Common myeloid progenitor, CD34-positive (primary cell): ENCODE measurements at places on chromosomes 7 and 10.

GRCh38 chr7:11235491-11235890 is 261.8 kb downstream of the PHF14 start:
- no peak for DNase-seq

- peak; percentile 82 for DNase-seq
Measured at GRCh38 chr10:21372651-21373410, 152.7 kb downstream of the SKIDA1 start.

GRCh38 chr10:97065128-97065527 is 120.6 kb downstream of the SLIT1 start:
- no peak for DNase-seq

GRCh38 chr7:1290679-1291356 is 58.1 kb downstream of the UNCX start:
- no peak for DNase-seq

- DNase-seq, result peak; percentile 41
Measured at GRCh38 chr7:22565315-22565811, 65.4 kb upstream of the STEAP1B start.

- DNase-seq, result no peak
Measured at GRCh38 chr7:42154173-42154572, 82.8 kb downstream of the GLI3 start.

DNA sequence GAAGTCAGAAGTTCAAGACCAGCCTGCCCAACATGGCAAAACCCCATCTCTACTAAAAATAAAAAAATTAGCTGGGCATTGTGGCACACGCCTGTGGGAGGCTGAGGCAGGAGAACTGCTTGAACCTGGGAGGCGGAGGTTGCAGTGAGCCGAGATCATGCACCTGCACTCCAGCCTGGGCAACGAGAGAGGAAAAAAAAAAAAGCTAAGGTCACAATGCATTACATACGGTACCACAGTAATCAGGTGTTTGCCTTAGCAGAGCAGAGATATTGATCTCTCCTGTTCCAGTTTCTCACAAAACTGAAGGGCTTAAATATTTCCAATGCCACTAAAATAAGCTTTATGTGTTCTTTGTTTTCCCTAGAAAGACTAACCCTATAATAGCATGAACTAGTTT is 7.5 kb downstream of the PDZD8 start:
- DNase-seq, result no peak

DNA sequence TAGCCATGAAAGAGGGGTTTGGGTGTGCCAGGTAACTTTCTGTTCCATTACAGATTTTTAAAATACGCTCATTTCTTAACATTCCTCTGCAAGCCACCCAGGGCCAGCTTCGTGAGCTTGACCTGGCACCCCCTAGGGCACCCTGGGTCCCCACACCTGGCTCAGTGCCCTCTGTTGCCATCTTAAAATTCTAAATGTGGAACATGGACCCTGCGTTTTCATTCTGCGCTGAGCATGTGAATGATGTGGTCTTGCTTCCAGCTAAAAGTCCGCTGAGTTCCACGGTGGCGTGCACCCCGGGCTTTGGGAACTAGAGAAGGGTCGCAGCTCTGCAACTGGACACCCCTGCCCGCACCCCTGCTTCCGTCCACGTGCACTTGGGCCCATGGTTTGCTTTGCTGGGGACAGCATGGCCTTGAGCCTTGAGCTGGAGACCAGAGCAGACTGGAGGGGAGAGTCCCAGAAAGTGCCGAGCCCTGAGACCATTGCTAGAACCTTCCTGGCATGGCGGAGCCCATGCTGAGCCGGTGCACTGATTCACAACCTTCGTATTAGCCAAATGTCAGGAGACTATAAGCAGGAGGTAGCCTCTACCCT is 91.1 kb downstream of the RGS10 start:
- DNase-seq, result no peak

- DNase-seq, result peak; percentile 84
Measured at GRCh38 chr10:102433619-102434046, 1.3 kb upstream of the CUEDC2 start.

GRCh38 chr7:88040694-88041093 is 106.6 kb downstream of the ADAM22 start:
- DNase-seq, result no peak

DNA sequence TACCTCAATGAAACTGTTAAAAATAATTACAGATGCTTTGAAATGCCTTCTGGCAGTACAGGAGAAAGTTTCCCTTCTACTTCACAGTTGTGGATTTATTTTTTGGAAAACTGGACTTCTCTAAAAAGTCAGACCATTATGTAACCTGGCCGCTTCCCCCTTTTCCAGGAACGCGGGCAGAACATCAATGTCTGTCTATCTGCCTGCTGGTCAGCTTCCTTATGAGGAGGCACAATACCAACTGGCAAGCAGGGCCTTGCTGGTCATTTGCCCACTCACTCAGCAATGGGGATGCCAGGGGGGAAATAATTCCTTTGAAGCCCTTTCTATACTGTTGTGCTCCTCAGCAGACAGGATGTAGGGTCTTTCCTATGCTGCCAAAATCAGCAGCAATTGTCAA is 22.5 kb upstream of the ADRB1 start:
- no peak for DNase-seq

GRCh38 chr7:51154201-51154600 is 162.4 kb downstream of the COBL start:
- no peak for DNase-seq

GRCh38 chr7:55546814-55547213 is 25.5 kb downstream of the VOPP1 start:
- peak; percentile 92 for DNase-seq

DNA sequence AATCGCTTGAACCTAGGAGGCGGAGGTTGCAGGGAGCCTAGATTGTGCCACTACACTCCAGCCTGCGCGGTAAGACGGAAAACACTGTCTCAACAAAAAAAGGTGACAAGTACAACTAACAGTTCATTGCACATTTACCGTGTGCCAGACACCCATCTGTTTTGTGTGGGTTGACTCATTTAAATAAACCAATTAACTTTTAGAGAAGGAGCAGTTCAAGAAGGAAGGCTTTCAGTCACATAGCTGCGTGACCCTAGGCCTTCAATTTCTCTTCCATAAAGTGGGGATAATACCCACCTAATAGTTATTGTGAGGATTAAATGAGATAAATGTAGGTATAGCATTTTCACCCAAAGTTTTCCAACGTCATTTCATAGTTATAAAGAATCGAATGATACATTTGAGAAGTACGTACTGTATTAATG is 52.3 kb upstream of the KDM7A start:
- no peak for DNase-seq

DNA sequence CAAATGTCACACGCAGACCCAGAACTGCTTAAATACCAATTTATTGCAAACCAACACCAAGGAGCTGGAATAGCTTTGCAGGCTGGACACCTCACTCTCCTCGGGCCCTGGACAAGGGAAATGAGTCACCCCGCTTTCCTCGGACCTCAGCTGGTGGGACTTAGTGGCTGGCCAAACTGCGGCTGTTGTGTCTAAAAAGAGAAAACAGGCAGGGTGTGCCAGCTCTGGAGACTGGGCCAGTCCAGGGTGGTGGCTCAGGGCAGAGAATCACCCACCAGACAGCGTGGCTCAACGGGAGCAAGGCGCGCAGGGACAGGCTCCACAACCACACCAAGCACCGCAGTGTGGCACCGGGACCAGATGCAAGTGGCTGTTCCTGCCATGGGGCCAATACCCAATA is 58.2 kb upstream of the CAMK2B start:
- DNase-seq, result no peak

DNA sequence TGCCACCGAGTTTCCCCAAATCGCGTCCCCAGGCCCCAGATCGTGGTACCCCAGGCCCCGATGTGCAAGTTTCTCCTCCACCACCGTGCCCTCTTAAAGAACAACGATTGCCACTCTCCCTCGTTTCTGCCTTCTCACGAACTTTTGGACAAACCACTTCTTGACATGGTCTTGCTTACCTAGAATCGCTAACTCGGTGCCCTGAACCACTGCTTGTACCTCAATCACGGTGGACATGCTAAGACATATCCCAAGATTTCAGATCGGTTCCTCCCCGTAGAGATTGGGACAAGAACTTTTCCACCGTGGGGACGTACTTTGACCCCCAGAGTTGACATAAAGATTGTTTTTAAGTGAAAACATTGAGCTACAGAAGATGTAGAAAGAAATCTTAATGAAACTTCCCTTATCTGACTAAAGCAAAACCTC is 477 bp upstream of the ZC3HAV1 start:
- DNase-seq, result no peak

DNA sequence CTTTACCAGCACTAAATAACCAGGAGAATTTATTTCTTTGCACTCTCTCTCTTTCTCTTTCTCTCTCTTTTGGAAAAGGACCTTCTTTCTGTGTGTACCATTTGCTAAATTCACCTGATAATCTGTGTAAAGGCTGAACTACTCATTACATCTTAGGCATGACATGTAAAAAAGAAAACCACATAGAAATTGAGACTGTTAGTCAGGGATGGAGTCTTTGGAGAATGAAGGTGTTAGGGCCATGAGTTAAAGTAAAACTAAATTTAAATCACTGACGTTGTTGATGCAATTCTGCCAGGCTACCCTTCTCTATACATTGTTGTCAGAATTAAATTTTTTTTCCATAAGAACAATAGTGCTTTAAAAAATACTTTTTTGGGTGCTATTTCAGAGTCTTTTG is 263.3 kb downstream of the PTEN start:
- no peak for DNase-seq

GRCh38 chr7:30690011-30690410 is 7.8 kb upstream of the CRHR2 start:
- DNase-seq, result no peak

- DNase-seq, result peak; percentile 72
Measured at GRCh38 chr10:31707093-31708039, 221.3 kb downstream of the ARHGAP12 start.

DNA sequence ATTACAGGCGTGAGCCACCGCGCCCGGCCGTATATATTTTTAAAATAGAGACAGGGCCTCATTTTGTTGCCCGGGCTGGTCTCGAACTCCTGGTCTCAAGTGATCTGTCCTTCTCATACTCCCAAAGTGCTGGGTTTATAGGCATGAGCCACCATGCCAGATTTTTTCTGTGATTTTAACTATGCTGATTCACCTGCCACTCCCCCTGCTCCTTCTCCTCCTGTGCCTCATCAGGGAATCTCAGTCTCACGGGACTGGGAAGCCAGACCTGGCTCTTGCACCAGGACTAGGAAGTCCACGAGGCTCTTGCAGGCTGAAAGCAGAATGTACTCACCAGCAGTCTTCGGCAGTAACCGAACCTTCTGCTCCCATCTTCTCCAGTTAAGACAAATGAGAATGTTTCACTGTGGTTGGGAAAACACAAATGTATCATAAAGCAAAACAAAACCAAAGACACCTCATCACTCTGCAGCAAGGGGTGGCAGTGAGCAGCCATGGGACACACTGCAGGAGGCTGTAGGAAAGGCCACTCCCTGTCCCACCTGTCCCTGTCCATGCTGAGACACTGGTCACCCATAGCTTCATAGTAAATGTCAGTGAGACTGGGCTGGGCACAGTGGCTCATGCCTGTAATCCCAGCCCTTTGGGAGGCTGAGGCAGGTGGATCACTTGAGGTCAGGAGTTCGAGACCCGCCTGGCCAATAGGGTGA is 78.7 kb upstream of the MKRN1 start:
- no peak for DNase-seq
